ENCODE measurements at places on chromosomes 5 and 9.

- no peak for DNase-seq
Measured at GRCh38 chr5:56060276-56061110, 65.7 kb upstream of the IL6ST start.

DNA sequence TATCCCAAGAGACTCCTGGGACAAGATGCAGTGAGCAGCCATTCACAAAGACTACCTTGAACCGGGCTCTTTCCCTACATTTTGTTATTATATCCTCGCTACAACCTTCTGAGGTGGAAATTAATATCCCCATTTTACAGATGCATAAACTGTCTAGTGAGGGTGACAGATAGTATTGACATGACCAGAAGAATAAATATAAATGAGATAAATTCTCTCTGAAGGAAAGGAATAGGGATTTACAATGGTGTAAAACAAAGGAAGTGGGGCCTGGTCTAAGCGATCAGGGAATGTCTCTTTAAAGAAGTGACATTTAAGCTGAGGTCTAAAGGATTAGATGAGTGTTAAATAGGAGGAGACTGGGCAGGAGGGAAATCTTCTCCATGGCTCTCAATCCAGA, 43.5 kb upstream of the KCNMB1 start:
- no peak for DNase-seq

GRCh38 chr9:14104496-14104895, 209.4 kb downstream of the NFIB start:
- DNase-seq: no peak

DNA sequence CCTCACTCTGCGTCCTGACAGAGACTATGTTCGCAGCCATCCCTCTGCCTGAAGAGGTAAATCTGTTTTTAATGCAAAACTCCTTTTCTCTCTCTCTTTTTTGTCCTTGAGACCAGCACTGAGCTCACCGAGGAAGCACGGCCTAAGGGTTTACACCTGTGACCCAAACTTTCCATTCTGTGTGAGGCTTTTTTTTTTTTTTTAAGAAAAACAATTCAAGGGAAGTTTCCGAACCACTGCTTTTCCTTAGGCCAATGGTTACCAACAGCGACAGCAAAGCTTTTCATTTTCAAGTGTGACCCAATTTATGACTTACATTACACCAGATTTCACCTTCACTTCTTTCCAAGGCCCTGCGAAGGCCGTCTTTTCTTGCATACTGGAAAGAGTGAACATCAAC, 205.9 kb downstream of the EFNA5 start:
- no peak for DNase-seq

- DNase-seq: no peak
Measured at GRCh38 chr5:122419142-122419894, 107.3 kb downstream of the SNCAIP start.

DNA sequence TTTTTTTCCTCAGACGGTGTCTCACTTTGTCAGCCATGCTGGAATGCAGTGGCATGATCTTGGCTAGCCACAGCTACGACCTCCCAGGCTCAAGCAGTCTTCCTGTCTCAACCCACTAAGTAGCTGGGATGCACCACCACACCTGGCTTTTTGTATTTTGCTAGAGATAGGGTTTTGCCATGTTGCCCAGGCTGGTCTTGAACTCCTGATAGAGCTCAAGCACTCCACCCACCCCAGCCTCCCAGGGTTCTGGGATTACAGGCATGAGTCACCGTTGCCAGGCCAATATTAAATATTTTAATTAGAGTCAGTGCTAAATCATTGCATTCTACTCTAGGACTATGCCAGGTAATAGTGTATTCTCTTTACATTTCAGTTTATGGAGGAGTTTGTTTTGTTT, 41.5 kb downstream of the UBE2R2 start:
- DNase-seq: no peak

DNA sequence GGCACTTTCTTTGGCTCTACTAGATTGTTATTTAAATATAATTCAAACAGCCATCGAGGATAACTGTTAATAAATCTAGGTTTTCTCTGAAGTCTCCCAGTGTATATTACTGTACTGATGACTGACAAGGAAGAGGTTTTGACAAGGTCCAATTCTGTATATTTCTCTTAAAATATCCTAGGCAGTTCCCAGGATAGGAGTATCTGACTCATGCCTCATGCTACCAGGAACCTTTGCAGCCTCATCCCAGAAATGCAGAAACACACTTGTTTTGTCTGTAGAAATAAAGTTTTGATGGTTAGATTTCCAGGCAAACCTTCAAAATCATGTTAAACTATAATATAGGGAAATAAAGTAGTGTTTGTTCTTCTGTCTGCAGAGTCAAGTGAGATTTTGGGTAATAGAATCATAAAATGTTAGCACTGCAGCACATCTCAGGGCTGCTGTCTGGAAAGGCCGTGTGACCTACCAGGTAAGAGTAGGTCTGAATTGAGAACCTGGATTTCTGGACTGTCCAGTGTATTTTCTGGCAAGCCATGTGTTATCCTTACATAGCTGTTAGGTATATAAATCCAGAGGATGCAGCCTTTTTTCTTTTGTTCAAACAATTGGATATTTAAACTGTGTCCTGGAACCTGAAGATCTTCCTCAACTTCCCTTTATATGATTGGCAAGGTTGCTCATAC, 8.3 kb downstream of the UBE2D2 start:
- DNase-seq: no peak

DNA sequence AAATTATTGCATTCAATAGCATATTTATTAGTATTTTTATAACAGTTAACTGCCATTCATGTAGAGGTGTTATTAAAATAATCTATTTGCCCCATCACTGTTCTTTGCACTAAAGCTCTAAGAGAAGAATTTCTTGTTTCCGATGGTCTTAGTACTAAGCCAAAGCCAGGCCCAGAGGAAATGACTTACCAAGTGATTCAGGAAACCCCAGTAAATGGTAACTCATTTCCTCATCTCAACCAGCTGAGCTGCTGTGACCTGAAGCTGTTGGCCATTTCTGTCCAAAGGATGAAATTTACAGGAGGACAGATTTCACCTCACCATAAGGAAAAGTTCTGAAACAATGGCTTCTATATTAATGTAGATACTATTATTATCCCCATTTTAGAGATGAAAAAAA, 117.0 kb downstream of the PIK3R1 start:
- no peak for DNase-seq

GRCh38 chr9:76198336-76198735, 195.9 kb downstream of the RFK start:
- DNase-seq: no peak

GRCh38 chr9:34492051-34492450, 30.7 kb downstream of the ENHO start:
- DNase-seq: no peak

DNA sequence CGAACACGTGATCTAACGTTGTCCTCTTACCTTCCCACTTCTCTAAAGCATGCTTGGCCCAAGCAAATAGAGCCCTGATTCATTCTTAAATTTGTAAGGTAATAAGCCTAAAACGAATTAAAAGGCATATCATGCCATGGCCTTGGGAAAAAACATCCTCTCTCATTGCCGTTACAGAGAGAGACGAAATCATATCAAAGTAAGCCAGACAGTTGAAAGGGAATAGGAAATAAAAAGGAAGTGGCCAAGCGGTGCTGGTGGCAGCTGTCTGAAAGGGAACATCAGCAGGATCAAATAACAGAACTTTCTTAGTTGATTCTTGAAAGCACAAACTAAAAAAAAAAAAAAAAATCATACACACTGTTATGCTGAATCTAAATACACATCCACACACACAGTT, 49.1 kb upstream of the CDH6 start:
- no peak for DNase-seq

- no peak for DNase-seq
Measured at GRCh38 chr5:12272389-12272788, 368.1 kb upstream of the CTNND2 start.

DNA sequence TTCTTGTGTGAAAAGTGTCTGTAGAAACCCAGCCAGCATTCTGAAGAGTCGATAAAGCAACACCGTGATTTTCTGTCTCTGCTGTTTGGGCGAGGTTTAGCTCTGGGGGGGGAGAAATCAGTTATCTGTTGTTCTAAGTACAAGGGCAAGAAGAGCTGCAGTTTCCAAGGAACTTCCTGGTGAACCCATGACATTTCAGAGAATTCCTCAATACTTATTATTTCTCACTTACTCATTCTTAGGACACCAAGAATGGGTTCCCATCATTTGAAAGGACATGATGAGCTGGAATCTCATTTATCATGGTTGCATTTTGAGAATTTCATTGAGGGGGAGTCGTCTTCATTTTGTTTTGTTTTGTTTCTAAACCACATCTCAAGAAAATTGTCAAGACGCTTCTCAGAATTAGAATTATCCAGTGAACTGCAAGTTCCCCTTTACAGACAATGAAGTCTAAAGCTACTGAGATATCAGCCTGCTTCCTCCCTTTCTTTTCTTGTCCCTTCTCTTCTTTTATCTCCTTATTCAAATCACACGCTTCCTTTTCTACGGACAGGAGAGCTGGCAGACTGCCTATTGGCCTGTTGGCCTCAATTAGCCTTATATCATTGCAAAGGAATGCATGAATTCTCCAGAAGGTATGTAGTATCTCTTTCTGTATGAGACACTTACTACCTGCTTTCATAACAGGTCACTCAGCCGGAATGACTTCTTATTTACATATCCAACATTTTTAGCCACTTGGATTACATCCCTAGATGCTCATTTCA, 53.7 kb downstream of the ZNF462 start:
- DNase-seq: no peak

GRCh38 chr9:36592801-36593583, 20.3 kb downstream of the MELK start:
- no peak for DNase-seq

GRCh38 chr9:28056466-28056865, 483.2 kb upstream of the C9orf72 start:
- no peak for DNase-seq

GRCh38 chr5:127068493-127069214, 4.6 kb downstream of the C5orf63 start:
- DNase-seq: no peak

GRCh38 chr5:135534609-135535419, 950 bp downstream of the NEUROG1 start:
- DNase-seq: no peak

DNA sequence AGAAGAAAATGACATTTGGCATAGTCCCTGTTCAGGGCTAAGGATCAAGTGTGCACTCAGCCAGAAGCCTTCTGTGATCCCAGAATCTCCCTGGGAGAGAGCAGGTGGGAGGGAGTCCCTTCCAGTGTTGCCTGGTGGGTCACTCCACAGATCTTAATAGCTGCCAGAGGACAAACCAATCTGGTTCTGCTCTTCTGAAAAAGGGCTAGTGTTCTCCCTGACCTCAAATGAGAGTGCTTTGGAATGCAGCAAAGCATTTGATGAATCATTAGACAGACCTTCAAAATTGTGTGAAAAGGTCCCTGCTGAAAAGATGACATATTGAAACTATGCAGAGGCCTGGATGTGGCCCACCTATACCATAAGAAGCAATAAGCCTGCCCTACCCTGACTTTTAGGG, 339.7 kb downstream of the TMEM232 start:
- peak; percentile 1 for DNase-seq

DNA sequence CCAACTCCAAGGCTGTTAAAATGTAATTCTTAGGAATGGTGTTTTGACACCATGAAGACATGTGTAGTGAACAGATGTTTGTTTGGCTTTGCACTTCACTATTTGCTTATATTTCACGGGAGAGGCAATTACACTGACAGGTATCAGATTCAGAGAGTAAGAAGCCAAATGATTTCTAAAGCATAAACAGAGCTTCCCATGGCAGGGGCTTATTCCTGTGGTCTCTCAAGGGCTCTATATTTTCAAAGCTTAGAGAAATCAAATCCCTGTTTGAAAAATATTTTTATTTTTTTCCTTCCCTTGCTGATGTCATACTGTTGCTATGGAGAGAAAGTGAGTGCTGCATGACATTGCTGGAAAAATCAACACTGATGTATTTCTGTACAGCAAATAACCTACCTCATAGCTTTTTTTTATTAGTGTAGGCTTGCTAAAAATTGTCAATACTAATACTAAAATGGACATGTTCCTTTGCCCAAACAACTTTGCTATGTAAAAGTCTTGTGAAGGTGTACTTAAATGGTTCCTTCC, 161.4 kb downstream of the GIN1 start:
- no peak for DNase-seq

DNA sequence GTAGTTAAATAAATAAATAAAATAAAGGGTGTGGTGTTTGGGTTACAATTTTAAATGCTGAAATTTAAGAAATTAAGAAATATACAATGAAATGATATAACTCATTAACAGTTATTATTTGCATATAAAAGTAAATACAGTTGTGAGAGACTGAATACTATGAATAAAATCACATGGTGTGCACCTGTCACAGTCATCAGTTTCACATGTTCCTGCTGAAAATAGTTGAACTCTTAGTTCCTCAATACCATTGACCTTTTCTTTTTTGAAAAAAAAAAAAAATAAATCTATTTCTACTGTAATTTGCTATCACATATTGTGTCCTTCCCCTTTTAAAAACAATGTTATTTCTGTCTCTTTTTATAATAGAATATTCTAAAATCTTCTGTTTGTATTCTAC, 130.9 kb upstream of the CHD1 start:
- no peak for DNase-seq

DNA sequence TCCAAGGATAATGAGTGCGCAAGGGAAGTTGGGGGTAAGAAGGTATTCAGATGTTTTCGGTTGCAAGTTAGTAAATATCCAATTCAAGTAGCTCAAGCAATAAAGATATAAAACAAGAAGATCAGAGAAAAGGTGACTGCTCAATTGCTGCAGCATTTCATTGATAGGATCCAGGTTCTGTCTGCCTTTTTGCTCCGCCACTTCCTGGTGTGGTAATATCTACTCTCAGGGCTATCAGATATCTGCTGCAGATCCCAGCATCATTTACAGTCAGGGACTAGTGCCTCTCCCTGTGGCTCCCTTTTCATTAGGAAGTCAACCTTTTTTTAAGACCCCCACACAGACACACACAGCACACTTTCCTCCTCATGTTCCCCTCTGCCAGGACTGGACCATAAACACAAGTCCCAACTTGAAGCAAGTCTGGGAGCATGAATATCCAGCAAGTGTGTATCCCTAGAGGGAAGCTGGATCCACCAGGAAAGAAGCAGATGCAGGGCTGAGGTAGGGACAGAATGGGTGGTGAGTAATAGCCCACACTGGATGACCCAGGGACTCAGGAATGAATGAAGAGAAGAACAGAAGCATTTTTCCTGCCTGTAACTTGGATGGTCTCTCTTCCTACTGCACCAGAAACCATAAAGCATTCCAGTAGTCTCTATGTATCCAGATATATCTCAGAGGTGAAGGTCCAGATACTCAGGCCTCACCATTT, 53.7 kb downstream of the ZNF622 start:
- no peak for DNase-seq
